ENCODE measurements at places on chromosomes 1 and 21. TPM values are rescaled to one million over a fixed set of nuclear protein-coding genes. Genes with fewer than 3 reads are reported as not detected.

Gene FBLIM1
- 58.9 TPM for polyA plus RNA-seq

Gene AMY1B
- 0.58 TPM for polyA plus RNA-seq

Gene DCAF6
- polyA plus RNA-seq, result 89.1 TPM

Gene ADAM15
- polyA plus RNA-seq, result 55.5 TPM

Gene SPATA46
- polyA plus RNA-seq, result 0.47 TPM

Gene LCE3D
- not detected for polyA plus RNA-seq

Gene NCF2
- 3.2 TPM for polyA plus RNA-seq

Gene MEF2D
- 20.8 TPM for polyA plus RNA-seq

Gene NR0B2
- 1.1 TPM for polyA plus RNA-seq

Gene MCOLN3
- 6.4 TPM for polyA plus RNA-seq

Gene LRRC38
- polyA plus RNA-seq, result 0.25 TPM

Gene NTMT2
- not detected for polyA plus RNA-seq

Gene LRRC41
- 95.3 TPM for polyA plus RNA-seq

Gene ABCA4
- 13.2 TPM for polyA plus RNA-seq

Gene CDK11B
- polyA plus RNA-seq, result 36.8 TPM

Gene TAS1R1
- not detected for polyA plus RNA-seq

Gene TRIM33
- 49.5 TPM for polyA plus RNA-seq

Gene SPATA1
- 3.6 TPM for polyA plus RNA-seq

Gene PLCH2
- polyA plus RNA-seq, result 1.2 TPM

Gene FLG2
- 0.05 TPM for polyA plus RNA-seq

Gene ZSWIM5
- 6.1 TPM for polyA plus RNA-seq

Gene C1orf185
- polyA plus RNA-seq, result not detected
